Hematopoietic multipotent progenitor cell treated with erythropoietin and hydrocortisone succinate and interleukin-3 and kit ligand, for 4 days (in vitro differentiated cells): ENCODE measurements at places on chromosomes 11 and 22.
A peak's percentile ranks its signal among the peaks of the same experiment; 100 is the strongest.

DNA sequence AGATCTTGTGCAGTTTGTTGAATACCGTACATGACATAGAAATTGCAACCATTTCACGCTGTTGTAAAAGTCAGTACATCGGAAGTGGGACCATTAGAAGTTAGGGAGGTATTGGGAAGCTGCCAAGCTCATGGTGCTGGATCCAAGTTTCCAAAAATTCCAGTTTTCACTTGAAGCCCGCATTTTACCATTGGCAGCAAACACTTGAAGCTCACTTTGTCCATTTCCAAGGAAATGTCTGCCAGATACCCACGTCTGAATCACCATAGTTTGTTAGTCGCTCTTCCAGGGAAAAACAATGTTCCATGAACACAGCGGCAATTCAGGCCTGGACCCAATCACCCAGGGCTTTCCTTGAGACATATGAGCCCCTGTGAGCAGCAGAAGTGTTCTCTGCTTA lies 22.6 kb upstream of the PARVB start:
- DNase-seq = no peak

GRCh38 chr11:67407688-67408163 lies 3.8 kb downstream of the TBC1D10C start:
- DNase-seq = no peak

GRCh38 chr11:123308077-123308476 lies 113.0 kb upstream of the CLMP start:
- no peak for DNase-seq

DNA sequence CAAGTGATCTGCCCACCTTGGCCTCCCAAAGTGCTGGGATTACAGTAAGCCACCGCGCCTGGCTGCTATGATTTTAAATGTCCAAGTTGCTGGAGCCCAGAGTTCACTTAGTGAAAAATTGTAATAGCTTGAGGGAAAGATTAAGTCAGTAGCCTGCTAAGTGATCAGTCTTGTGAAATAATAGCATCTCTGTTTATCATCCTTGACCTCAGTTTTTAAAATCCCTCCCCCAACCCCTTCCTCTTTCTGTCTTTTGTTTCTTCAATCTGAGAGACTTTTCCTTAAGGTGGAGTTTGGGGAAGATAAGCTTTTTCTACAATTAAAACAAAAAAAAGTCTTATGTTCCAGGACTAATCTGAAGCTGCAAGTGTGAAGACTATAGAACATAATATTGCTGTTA lies 6.4 kb downstream of the HIPK3 start:
- peak; percentile 64 for DNase-seq

DNA sequence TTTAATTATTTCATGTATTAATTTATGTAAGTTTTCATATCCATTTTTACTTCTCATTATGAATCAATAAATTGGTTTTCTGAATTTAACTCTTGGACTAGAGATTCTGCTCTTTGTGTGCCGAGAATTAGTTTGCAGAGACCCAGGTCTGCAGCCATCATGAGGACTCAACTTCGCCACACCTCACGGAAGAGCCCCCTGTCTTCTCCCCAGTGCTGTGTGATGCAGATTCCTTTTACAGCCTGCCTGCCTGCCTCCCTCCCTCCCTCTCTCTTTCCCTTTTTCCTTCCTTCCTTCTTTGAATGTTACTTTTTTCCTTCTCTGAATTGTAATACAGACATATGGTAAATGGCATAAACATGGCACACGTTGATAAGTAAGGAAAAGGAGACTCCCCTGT lies 947.7 kb downstream of the TBC1D22A start:
- no peak for DNase-seq

GRCh38 chr11:22491555-22492225 lies 133.9 kb downstream of the FANCF start:
- no peak for DNase-seq

DNA sequence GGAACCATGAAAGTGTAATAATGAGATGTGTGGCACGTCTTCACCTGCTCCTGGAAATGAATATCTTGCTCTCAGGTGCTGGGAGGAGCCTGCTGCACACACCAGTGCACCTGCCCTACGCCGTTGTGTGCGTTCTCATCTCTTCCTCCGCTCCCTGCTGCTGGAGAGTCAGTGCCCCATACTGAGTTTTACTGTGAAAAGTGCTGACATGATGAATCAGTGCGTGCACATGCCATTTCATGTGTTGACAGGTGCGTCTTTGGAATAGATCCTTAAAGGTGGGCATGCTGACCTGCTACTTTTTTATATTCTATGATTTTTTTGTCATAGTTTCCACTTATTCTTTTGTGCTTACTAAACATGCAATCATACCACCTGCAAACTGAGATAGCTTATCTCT lies 1015.8 kb downstream of the BRD1 start:
- DNase-seq = no peak

- DNase-seq = no peak
These were observed 847.3 kb downstream of the BRD1 start for GRCh38 chr22:48980409-48980808.

GRCh38 chr11:104934594-104934993 lies 33.8 kb downstream of the CASP4 start:
- peak; percentile 43 for DNase-seq

GRCh38 chr11:119721129-119722120 lies 7.6 kb downstream of the NECTIN1 start:
- DNase-seq = no peak

GRCh38 chr22:45830531-45831245 lies 146.3 kb downstream of the WNT7B start:
- DNase-seq = no peak

- DNase-seq = no peak
These were observed 361.7 kb downstream of the INSC start for GRCh38 chr11:15476371-15476917.

DNA sequence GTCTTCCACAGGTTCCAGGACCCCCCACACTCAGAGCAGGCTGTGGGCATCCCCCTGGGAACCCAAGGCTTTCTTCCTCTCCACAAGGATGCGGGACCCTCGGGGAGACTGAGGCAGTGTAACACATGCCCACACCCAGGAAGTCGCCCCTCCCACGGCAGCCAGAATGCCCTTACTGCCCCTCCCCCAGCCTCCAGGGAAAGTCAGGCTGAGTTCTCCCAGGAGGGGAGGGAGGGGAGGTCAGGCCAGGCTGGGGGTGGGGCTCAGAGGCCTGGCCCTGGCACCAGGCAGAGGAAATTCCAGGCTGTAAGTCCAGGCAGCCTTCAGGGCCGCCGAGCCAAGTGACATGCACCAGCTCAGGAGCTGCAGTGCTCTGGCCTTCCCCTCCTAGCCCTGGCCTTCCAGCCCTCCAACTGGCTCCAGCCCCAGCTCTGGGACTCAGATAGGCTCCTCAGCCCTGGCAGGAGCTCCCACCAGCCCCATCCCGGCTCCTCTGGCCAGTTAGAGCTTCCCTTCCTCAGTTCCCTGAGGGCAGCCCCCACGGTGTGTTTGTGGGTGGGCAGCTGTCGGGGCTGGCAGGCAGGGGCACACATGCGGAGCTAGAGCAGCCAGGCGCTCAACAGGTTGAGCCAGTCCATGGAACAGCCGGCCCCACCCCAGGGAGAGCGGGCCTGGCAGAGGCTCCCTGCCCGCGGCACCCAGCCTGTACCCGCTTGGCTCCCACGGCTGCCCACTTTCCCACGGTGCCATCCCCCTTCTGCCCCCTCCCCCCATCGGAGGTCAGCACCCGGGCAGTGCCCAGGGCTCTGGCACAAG lies 3.6 kb downstream of the BCL9L start:
- no peak for DNase-seq

DNA sequence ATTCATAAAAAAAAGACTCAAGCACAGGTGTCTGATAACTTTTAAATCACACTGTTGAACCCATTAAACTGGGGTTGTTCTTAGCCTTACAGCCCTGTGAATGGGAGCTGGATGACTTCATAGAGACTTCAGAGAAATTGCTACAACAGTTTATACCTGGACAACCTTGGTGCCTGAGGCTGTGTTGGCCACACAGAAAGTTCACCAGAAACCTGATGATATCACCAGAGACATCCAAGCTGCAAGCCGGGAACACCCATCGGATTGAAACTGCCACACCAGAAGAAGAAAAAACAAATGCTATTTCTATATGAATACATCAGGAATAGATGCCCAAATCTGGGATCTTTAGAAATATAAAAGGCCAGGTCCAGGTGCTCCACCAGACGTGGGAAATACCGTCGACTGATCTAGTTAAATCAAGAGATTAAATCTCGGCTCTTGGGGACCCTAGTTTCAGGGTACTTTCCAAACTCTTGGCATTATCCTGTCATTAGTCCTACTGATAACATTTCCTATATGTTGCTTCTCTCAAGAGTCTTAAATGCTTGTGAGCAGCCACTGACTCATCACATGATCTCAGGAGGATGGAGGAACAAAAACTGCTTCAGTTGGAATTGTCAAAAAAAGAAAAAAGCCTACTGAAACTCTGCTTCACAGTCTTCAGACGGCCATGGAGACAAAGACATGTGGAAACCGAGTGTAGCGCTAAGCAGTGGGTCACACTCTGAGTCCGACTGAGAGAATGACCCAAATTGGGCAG lies 28.6 kb upstream of the APOL5 start:
- DNase-seq = no peak

DNA sequence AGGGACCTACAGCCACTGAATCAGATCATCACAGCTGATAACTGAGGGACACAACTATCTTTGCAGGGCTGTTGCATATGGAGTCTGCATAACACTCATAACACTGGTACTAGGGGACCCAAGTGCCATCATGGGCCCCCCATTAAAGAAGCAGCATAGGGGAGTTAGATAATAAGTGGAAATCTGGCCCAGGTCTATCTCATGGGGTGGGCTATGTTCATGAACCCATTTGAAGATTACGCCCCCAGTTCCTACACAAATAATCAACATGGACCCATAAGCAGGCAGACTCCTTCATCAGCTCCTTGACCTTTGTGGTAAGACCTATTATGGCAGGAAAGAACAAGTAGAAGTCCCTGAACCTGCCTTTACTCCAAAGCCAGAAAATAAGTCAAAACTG lies 48.8 kb downstream of the ASCL2 start:
- DNase-seq = no peak

DNA sequence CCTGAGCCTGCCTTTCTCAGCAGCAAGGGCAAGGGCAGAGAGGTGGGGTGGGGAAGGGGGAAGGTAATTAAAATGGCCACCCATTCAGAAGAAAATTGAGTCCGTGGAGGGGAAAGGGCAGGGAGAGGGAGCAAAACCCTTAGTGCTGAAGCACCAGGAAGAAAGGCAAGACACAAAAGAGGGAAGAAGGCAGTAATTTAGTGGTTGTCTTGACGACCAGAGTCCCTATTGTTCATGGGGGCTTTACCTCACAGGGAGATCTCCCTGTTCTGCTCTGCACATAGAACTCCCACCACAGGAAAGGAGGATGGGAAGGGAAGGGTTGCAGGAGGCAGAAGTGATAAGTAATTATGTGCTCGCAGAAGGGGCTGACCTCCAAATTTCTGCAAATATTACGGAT lies 23.4 kb downstream of the SNX19 start:
- no peak for DNase-seq

DNA sequence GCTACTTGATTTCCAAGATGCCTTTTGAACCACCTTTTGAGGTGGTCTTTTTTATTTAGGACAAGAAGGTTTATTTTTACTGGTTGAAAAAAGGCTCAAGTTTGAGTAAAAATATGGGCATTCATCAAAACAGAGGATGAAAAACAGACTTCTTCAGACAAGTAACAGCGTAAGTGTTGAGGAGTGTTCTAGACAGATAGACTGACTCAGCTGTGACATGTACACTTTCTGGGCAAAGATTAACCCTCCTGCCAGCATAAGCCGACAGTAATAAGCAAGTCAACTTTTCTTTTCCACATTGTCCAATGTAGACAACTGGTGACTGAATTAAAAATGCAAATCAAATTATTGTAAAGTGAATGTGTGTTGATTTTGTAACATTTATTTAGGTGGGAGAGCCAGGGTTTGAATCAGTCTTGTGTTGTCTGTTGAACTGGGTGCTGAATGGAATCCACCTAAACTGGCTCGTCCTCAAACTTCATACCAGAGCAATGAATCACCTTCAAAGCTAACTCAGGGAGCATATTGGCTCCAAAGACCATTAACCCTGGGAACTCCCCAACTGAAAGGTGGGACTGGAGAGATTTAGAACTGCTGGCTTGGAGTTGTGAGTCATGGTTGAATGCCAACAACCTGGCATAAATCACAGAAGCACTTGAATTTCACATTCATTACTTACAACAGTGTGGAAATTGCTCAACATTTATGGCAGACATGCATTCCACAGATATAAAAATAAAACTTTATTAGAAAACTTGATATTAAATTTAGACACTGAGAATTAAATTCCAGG lies 377.0 kb downstream of the ETS1 start:
- no peak for DNase-seq

- DNase-seq = no peak
These were observed 6.1 kb downstream of the UQCR10 start for GRCh38 chr22:29773233-29773632.

- DNase-seq = no peak
These were observed 116.5 kb upstream of the MTNR1B start for GRCh38 chr11:92852946-92853345.

- DNase-seq = no peak
These were observed 24.4 kb downstream of the WNT7B start for GRCh38 chr22:45952553-45952952.

- no peak for DNase-seq
These were observed 41.7 kb downstream of the KCNJ4 start for GRCh38 chr22:38413085-38414008.

GRCh38 chr22:24483976-24484545 lies 11.1 kb upstream of the UPB1 start:
- DNase-seq = no peak

DNA sequence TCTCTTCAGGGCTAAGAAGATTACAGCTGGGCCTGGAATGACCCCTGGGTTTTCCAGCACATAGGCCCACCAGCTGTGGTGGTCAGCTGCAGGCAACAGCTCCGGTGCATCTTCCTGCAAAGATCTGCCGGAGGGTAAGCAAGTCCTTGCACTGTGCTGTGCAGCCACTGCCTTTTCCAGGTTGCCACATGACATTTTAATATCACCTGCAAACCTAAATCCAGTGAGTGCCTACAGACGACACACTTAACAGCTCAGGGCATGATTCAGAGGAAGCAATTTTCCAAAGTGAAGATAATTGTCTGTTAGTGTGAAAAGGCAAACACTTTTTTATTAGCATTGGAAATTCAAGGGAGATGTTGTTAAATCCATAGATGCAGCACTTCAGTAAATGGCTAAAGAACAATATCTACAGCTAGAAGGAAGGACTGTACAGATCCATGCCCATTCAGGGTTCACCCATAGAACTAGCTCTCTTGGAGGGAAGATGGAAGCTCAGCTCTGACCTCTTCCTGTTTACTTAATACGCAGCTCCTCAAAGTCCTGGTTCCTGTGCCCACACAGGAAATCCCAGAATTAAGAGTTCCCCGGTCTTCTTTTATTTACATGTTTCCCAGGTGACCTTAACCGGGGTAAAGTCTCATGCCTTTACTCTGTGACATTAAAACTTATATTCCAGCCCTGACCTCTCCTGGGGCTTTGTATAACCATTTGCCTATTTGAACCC lies 13.3 kb upstream of the NRIP3 start:
- DNase-seq = no peak

DNA sequence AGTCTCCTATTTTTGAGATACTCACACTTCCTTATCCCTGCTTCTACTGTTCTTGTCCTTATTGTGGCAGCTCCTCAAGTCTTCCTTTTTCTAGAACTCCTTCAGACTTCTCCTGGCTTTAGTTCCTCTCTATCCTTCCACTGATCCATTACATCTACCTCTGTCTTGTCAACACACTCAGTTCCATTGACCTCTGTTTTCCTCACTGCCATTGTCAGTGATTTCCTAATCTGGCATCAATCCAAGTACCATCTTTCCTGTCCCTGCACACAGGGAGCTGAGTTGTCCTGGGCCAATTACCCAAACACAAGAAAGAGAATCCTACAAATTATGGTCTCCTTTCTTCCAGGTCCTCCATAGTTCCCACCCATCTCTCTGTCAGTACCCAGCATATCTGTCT lies 27.9 kb upstream of the RIC3 start:
- DNase-seq = no peak

- DNase-seq = peak; percentile 90
These were observed 587 bp downstream of the SLC25A22 start for GRCh38 chr11:797296-798092.
